ENCODE measurements at places on chromosomes 13 and 19.

DNA sequence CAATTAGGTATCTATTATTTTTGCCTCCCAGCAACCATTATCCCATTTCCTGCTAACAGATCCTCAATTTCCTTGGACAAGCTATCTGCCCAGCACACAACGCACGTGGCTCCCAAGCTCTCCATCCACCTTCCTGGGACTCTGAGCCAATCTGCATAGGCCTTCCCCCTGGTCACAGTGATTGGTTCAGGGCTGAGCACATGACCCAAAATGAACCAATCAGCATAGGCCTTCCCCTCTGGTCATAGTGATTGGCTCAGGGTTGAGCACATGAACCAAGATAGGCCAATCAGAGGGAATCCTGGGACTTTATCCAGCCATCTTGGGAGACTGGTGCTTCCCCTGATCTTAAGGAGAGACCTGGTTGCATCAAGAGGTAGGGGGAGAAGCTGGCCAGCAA is 5.8 kb downstream of the CPAMD8 start:
- peak; percentile 69 for DNase-seq
- peaks cover 58% of the 10 kb centered on the region for H3K4me1 ChIP-seq
- no peaks in the 10 kb centered on the region for H3K27me3 ChIP-seq
- peaks cover 21% of the 10 kb centered on the region for H3K36me3 ChIP-seq

DNA sequence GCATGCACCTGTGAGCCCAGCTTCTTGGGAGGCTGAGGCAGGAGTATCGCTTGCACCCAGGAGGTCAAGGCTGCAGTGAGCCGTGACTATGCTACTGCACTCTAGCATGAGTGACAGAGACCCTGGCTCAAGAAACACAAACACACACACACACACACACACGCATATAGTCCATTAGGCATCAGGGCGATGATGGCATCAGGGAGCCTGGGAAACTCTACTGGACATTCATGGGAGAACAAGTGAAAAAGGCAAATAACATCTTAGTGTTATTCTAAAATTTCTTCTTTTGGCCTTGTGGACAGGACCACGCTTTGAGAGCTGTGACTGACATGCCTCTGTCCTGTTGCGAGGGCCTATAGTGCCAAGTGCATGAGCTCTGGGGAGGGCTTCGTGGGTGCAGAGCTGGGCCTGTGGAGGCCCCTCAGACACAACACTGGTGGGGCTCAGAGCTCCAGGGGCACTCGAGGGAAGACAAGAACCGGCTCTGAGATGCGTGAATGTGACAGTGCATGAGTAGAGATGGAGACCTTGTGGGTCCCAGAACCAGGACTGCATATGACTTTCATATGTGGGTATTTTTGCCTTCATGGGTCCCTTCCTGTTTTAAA is 8.0 kb upstream of the USF2 start:
- no peak for DNase-seq
- H3K4me1 ChIP-seq: no peaks in the 10 kb centered on the region
- peaks cover 12% of the 10 kb centered on the region for H3K36me3 ChIP-seq
- H3K27ac ChIP-seq: no peak overlapping the region

DNA sequence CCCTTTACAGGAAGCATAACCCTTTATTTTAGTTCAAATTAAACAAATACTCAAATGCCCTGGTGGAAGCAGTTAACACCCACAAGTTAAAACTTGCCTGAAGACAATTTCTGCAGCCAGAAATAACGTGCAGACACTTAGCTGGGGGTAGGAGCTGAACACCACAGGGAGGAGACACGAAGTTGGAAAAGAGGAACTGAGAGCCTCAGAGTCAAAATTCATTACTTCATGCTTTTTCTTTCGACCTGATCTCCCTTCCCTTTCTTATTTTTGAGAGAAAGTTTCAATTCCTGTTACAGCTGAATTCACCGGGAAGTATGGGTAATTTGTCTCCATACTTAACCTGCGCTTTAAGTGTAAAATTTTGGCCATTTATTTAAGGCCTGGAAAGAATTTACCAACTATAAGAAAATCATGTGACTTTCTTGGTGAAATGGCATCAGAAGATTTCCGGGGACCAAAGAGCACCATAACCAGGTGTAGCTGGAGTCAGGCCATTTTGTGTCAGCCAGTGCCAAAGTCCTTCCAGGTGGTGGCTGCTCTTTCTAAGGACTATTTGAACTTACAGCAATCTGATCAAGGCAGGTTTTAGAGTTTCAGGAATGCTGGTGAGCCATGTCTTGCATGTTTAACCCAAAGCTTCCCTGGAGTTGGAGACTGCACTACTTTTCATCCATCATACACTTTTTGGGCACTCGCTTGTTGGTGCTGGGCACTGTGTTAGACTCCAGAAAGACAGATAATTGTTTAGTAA is 46.5 kb upstream of the RCBTB2 start:
- no peak for DNase-seq
- peaks cover 8% of the 10 kb centered on the region for H3K27me3 ChIP-seq
- H3K27ac ChIP-seq: no peak overlapping the region
- no peaks in the 10 kb centered on the region for H3K36me3 ChIP-seq

- DNase-seq: no peak
- no peak overlapping the region for H3K27ac ChIP-seq
- no peak overlapping the region for H3K4me3 ChIP-seq
- H3K4me1 ChIP-seq: no peaks in the 10 kb centered on the region
- H3K27me3 ChIP-seq: no peaks in the 10 kb centered on the region
- no peaks in the 10 kb centered on the region for H3K36me3 ChIP-seq
Measured at GRCh38 chr13:61276401-61276800, 139.2 kb downstream of the PCDH20 start.

DNA sequence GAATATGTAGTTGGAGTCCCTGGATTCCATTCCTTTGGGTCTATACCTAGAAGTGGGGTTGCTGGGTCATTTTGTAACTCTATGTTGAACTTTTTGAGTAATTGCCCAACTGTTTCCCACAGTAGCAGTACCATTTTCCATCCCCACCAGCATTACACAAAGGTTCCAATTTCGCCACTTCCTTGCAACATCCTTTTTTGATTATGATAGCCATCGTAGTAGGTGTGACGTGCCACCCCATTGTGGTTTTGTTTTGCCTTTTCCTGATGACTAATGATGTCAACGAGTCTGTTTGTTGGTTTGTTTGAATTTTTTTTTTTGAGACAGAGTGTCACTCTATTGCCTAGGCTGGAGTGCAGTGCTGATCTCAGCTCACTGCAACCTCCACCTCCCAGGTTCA is 3.3 kb upstream of the PEX11G start:
- H3K4me1 ChIP-seq: peaks cover 39% of the 10 kb centered on the region
- peak; percentile 45 for DNase-seq
- peak overlapping the region; percentile 80 for H3K27ac ChIP-seq
- H3K27me3 ChIP-seq: no peaks in the 10 kb centered on the region
